ENCODE measurements at places on chromosomes 7 and 10.

- no peak for DNase-seq
Measured at GRCh38 chr10:72472306-72472705, 117.6 kb upstream of the DNAJB12 start.

DNA sequence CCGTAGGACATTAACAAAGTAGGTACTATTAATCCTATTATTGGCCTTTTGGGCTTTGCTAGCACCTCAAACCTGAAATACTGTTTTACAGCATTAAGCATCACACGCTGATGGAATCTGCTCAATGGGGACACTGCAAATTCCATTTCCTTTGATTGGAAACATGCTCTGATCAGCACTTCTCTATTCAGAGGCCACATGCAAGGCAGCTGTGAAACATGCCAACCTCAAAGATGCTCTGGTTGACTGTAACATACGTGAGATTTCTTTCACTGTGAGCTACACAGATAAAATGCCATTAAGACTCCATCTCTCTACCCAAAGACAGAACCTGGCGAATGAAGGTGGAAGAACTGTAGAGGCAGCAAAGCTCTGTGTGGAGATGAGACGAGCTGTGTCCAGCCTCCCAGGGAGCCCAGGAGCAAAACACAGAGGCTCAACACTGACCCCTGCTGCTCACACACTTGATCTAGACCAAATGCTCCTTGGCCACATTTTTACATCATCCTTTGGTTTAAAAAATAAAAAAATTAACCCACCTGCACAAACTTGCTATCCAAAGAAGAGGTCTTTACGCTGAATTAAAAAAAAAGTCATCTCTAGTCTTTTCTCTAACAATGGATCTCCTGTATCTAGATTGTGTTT lies 8.0 kb downstream of the RSU1 start:
- DNase-seq: no peak

- peak; percentile 31 for DNase-seq
Measured at GRCh38 chr7:117323305-117323850, 520 bp upstream of the WNT2 start.

GRCh38 chr7:105705427-105705826 lies 124.1 kb upstream of the EFCAB10 start:
- DNase-seq: no peak

DNA sequence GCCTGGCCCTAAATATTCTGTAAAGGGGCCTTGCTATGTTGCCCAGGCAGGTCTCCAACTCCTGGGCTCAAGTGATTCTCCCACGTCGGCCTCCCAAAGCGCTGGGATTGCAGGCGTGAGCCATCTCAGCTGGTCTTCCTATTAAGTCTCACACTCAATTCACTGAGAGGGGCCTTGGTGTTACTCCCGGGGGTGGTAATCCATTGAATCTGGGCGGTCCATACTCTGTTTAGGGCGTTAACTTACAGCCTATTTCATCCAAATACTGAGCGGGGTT lies 665 bp upstream of the SRRT start:
- DNase-seq: no peak

- peak; percentile 95 for DNase-seq
Measured at GRCh38 chr7:16129431-16130110, 291.8 kb downstream of the CRPPA start.

DNA sequence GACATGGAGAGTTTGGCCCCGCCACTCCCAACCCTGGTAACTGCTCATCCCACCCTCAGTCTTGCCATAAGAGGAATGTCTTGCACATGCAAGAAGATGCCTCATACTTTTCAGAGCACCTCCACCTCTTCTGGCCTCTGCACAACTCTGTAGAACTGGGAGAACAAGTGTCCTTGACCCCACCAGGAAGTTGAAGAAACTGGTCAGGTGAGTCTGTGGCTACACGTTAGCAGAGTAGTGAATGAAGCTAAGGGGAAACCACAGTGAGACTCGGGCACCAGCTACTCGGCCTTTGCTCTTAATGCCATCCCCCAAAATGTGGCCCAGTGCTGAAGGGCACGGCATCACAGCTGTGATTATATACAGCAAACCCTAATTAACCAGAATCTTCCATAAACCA lies 110.1 kb downstream of the ARID5B start:
- no peak for DNase-seq

GRCh38 chr7:125606671-125607070 lies 677.0 kb upstream of the POT1 start:
- peak; percentile 36 for DNase-seq

- no peak for DNase-seq
Measured at GRCh38 chr10:6061056-6061455, 1.1 kb downstream of the IL2RA start.

GRCh38 chr7:72444026-72444776 lies 32.1 kb upstream of the CALN1 start:
- DNase-seq: no peak

DNA sequence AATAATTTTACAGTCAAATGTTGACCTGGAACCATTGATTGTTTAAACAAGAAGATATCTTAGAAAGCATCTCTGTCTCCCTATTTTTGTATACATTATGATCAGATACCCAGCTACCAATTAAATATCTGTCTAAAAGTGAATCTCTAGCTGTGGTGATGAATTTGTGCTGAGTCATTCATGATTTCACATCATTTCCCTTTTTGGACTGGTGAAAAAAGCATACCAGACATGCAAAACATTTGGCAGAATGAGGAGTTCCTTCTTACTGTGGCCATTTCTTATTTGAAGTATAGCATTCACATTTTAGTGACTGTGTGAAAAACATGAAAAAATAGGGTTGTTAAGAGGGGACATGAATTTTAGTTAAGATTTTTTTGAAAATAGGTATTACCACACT lies 98.0 kb upstream of the GATA3 start:
- DNase-seq: no peak

GRCh38 chr10:10310498-10310897 lies 707.2 kb upstream of the CELF2 start:
- DNase-seq: no peak

GRCh38 chr7:120856621-120857352 lies 1.2 kb downstream of the TSPAN12 start:
- peak; percentile 19 for DNase-seq

DNA sequence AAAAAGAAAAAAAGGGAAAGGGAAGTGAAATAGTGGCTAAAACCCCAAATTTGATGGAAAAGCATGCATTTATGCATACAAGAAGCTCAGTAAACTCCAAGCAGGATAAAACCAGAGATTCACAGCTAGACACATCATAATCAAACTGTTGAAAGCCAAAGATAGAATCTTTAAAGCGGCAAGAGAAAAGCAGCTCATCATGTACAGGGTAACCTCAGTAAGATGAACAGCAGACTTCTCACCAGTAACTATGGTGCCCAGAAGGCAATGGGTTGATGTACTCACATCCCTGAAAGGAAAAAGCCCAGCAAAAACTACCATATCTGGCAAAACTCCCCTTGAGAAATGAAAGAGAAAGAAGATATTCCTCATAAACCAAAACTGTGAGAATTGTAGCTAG lies 60.4 kb downstream of the TPST1 start:
- peak; percentile 41 for DNase-seq

DNA sequence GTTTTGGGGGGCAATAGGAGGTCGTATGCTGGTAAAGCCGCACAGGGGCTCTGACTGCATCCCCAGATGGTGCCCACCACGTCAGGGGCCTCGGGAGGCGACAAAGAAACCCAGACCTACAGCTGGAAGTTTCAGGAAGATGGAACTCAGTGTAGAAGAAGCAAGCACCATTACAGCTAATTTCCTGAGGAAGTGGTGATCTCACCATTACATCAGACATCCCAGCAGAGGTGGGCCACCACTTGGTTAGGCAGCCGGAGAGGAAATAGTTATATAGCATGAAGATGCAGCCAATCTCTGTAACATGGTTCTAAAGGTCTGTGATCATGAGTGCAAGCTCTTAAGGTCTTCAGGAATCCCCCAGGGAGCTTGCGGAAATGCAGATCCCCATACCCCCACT lies 127.3 kb upstream of the PCBD1 start:
- DNase-seq: no peak

- no peak for DNase-seq
Measured at GRCh38 chr7:140684066-140684950, 11.6 kb downstream of the ADCK2 start.

- no peak for DNase-seq
Measured at GRCh38 chr10:70481831-70482530, 3.4 kb downstream of the PALD1 start.

DNA sequence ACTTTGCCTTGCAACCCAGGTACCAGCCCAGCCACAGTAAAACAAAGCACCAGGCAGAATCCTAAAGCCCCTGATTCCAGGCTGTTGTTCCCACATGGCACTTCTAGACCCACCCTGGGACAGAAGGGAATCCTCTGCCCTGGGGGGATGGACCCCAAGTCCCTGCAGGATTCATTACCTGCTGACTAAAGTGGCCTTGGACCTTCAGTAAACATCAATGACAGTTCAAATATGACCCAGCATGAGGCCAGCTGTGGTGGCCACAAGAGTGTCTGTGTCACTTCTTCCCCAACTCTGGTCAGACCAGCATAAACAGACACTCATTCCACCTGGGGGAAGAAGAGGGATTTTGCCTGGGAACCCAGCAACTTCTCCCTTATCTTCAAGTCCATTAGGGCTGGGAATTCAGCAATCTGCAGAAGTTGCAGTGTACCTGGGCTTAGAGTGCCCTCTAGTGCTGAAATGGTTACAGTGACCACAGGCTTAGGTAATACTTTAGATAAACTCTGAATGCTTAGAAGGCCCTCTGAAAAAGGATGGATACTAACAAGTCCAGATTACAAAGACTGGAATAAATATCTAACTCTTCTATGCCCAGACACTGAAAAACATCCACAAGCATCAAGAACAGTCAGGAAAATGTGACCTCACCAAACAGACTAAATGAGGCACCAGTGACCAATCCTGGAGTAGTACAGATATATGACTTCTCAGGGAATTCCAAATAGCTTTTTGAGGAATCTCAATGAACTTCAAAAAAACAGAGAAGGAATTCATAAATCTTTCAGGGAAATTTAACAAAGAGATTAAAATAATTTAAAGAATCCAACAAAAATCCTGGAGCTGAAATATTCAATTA lies 108.5 kb upstream of the TMEM168 start:
- peak; percentile 53 for DNase-seq

DNA sequence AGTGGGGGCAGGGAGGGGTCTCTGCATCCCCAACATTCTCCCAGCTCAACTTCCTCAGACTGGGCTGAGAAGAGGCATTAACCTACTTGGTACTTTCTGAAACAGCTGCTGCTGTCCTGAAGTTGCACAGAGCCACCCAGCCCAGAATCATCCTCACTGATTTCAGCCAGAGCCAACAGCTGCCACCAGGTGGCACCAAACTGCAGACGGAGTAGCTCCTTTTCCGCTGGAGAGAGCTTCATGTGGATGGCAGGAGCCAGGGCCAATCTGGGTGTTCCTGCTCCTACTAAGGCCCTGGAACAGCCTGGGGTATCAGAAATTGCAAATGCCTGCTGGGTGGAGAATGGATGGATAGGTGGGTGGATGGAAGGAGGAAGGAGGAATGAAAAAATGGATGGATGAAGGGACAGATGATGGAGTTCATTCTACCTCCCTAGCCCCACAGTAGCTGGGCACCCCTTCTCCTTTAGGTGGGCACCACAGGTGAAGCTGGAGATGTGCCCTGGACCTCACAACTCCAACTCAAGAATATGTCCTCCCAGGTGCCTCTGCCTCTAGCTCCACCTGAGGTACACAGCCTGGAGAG lies 11.8 kb upstream of the DRGX start:
- DNase-seq: peak; percentile 46

DNA sequence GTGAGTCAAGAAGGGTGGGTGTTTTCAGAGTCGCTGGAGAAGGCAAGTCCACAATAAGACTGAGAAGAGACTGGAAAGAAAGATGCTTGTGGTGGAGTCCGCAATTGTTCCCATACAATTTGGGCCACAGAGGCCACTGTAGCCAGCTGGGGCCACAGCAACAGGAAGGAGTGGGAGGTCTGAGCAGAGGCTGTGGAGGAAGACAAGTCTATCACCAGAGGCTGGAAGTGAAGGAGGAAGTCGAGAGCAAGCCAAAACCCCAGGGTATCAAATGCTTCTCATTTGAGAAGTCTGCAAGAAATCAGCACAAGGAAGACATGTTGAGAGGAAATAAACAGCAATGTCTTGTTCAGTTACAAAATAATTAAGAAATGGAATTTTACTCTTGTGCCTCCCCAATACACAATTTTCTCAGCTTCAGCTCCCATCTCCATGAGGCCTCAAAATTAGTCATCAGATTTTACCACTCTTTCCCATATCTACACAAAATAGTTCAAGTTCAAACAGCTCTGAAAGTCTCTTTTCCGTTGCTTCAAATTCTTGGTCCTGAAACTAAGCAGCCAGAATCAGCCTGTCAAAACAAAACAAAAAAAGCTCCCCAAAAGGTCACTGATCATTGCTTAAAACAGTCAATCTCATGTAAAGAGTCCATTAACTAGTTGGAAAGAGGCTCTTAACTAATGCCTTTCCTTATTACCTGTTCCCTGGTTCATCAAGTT lies 31.6 kb downstream of the SLC16A12 start:
- DNase-seq: no peak

GRCh38 chr10:74916283-74916682 lies 89.9 kb downstream of the KAT6B start:
- peak; percentile 54 for DNase-seq

- no peak for DNase-seq
Measured at GRCh38 chr7:96320442-96320841, 1.5 kb downstream of the SLC25A13 start.
